ENCODE measurements at places on chromosomes 2 and 18. TPM values are rescaled to one million over a fixed set of nuclear protein-coding genes. Genes with fewer than 3 reads are reported as not detected.

TGFBRAP1 gene
- total RNA-seq = 27.4 TPM

DNA sequence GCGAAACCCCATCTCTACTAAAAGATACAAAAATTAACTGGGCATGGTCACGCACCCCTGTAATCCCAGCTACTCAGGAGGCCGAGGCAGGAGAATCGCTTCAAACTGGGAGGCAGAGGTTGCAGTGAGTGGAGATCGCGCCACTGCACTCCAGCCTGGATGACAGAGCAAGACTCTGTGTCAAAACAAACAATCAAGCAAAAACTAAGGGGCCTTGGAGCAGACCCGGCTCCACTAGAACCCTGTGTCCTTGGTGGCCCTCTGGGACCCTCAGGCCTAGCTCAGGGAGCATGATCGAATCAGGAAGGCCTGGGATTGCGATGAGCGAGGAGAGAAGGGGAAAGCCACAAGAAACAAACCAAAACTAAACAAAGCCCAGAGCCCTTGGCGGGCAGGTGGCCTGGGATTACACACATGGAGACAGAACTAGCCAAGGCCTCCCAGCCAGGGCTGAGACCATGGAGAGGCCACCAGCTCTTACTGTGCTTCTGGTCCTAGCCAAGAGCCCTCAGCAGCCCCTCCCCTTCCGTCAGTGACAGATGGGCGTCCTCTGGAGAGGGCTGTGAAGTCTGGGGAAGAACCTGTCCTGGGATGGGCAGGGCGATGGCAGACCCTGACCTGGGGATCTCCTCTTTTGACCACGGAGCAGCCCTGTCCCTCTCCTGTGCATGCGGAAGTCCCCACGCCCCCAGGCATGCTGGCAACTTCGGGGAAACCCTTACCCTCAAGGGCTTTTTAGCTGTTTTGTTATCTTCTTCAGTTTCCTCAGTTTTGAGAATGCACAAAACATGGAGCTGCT is 27.4 kb upstream of the CATIP start:
- no peak for DNase-seq

SPTBN1 gene
- total RNA-seq = 393 TPM

PLEKHH2 gene
- total RNA-seq = 47.1 TPM

EPB41L3 gene
- total RNA-seq = 38.7 TPM

DNA sequence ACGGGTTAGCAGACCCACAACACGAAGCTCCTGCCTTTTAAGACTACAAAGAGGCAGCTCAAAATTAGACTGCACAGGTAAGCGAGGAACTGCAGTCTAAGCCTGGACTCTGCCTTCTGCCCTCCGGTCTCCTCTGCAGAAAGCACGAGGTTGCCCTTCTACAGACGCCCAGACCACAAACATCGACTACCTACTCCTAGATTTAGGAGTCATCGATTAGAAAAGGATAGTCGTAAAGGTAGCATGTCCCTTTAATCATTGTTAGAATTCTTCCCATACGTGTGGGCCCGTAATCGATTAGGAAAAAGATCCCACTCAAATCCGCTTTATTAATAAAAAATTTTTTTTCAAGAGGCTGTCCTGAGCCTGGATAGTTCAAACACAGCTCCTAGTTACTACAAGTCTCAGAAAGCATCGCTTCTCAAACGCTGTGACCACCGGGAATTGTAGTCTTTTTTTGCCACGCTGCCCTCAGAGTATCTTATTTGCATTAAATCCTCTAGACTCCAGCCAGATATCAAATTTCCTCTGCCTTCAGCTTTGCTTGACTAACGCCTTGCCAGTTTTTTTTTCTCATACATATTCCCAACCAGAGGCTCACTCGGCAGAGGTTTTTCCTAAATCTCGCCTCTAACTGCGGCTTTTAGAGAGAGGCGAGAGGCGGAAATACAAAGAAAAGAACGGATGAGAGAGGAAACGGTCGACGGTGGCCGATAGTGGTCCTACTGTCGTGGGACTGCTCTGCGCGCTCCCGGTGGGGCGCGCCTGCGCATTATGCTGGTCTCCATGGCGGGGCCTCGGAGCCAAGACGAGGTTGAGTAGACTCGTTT is at the start of the genes CARF and WDR12:
Gene CARF (plus strand): TSS at position 764 of the 830 bp plus-strand sequence. CDS start 29,628 bp downstream, outside the sequence.
Gene WDR12 (minus strand): TSS at position 162 of the 830 bp plus-strand sequence. CDS start 197 bp downstream, outside the sequence.
- peak; percentile 92 for DNase-seq

GRCh38 chr2:4938206-4938605 is 754.0 kb upstream of the SOX11 start:
- no peak for DNase-seq

DNA sequence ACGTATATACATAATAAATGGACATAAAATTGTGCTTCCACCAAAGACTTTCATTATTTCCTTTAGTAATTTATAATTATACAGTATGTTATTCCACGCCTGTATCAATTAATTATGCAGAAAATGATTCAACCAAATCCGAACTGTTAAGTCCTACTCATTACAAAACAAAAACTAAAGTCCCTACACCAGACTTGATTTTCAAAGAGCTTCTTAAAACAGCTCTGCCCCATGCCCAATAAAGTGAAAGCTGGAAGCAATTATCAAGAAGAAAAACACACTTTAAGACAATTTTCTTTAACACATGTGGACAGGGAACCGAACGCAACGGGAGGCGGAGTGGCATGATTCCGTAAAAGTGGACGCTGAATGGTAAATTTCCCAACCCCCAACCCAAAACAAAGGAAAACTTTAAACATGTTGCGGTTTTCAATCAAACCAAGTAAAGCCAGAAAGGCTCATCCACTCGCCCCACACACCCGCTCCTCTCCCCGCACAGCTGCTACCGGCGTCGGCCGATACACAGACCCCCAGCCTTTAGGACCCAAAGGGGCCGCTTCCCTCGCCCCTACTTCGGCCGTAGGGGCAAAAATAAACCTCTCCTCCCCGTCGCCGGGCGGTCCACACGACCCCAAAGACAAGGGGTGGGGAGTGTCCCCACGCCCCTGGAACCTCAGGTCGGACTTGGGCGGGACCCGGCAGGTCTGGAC is 705 bp downstream of the YES1 start:
- no peak for DNase-seq

Data from uterus (tissue), 4 donors.